Brain pericyte (primary cell): ENCODE measurements at places on chromosomes 1 and 21.

DNA sequence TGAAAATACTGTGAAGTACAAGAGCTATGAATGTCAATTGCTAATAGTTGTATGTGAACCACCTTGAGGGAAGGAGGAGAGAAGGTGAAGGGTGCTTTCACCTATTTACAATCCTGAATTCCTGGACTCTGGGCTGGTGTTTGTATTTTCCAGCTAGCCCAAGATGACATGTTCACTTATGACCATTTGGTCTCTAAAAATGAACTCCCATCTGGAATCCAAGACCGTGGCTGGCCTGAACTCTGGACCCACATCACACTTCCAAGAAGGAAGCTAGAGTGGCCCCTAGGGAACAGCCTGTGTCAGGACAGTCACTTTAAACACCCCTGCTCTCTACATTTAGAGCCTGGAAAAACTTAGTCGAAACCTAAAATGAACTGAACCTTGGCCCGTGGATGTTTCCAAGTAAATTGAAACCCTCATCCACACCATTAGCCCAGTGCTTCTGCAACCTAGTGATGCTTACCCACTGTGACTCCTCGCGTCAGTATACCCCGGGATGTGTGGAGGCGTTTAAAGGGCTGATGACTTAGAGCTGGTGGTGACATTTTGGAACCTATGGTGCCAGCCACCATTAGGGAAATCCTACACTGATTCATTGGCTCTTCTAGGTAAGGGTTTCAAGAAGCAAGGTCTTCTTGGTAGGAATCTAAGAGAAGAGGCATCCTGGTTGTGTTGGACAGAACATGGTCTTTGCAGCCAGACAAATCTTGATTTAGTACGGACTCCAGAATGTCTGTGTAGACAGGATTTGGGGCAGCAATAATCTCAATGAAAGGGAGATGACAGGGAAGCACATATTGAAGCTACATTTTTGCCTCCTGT is 171.5 kb upstream of the IRF2BP2 start:
- DNase-seq, result no peak

GRCh38 chr1:23922321-23922943 is 9.3 kb upstream of the CNR2 start:
- DNase-seq, result no peak

- no peak for DNase-seq
Observed at GRCh38 chr21:45102391-45102932, 28.1 kb downstream of the ADARB1 start.

DNA sequence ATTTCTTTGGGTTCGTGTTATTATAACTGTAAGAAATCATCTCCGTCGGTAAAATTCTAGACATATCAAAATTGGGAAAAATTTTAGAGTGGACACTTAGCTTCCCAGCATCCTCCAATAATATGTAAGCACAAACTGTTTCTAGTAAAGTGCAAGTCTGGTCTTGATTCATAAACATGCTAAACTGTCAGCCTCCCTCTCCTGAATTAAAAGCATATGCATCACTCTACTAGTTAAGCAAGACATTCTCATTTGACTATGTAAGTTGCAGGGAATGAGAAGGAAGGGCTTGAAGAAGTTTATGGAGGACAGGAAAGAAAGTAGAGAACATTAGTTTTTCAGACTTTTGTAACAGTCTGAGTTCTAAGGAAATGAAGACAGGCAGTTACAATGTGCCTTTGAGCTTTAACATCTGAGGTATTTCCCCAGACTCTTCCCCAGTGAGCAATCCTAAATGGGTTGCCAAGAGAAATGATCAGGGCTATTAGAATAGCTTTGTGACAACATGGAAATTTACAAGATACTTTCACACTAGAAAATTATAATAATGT is 90.0 kb downstream of the TYW3 start:
- no peak for DNase-seq

DNA sequence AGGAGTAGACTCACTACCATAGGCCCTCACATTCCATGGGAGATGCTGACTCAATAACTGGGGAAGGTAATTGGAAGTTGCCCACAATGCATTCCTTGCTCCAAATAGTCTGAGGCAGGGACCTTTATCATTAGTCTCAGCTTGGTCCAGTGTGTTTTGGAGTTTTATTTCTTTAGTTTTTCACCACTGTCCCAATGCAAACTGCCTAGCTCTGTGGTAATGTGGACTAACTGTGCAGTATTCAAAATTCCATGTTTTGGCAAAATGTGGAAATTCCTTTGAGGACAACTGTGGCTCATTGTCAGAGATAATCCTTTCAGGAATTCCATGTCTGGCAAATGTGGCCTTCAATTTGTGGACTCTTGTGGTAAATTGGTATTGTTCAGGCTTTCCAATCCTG is 78.1 kb upstream of the PAPPA2 start:
- no peak for DNase-seq

GRCh38 chr1:65890201-65890843 is 97.6 kb downstream of the PDE4B start:
- DNase-seq, result no peak

DNA sequence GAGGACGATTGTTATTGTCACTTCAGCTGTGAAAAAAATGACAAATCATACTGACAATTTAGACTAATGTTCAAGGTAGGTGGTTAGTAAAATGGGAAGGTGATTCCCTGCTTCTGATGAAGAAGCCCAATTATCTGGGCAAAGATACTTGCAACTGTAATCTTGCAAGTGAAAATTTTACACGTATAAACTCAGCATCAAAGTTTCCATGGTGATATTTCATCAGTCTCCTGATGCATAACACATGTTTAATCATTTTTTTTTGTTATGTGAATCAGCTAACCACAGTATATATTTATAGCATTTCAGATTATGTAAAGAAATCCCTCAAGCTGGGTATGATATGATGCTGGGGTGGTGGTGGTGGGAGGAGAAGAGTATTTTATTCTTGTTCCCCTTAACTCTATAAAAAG is 16.4 kb upstream of the KCNK1 start:
- DNase-seq, result no peak
